Epithelial cell of proximal tubule (primary cell): ENCODE measurements at places on chromosomes 3 and 15. TPM values are rescaled to one million over a fixed set of nuclear protein-coding genes. Genes with fewer than 3 reads are reported as not detected.

The PRC1 gene
- 224 and 251 TPM in 2 replicates for total RNA-seq

The CAMK2N2 gene
- total RNA-seq: 0.22 and 0.35 TPM in 2 replicates

The ADCY5 gene
- total RNA-seq: 0.07 and 2.7 TPM in 2 replicates

The CLDN18 gene
- total RNA-seq: not detected in 2 replicates

The SUCLG2 gene
- total RNA-seq: 44.6 and 54.3 TPM in 2 replicates

The VGLL3 gene
- 7.9 and 9.9 TPM in 2 replicates for total RNA-seq

The P2RY13 gene
- total RNA-seq: not detected in 2 replicates

The FBXO45 gene
- total RNA-seq: 7.8 and 9.9 TPM in 2 replicates

DNA sequence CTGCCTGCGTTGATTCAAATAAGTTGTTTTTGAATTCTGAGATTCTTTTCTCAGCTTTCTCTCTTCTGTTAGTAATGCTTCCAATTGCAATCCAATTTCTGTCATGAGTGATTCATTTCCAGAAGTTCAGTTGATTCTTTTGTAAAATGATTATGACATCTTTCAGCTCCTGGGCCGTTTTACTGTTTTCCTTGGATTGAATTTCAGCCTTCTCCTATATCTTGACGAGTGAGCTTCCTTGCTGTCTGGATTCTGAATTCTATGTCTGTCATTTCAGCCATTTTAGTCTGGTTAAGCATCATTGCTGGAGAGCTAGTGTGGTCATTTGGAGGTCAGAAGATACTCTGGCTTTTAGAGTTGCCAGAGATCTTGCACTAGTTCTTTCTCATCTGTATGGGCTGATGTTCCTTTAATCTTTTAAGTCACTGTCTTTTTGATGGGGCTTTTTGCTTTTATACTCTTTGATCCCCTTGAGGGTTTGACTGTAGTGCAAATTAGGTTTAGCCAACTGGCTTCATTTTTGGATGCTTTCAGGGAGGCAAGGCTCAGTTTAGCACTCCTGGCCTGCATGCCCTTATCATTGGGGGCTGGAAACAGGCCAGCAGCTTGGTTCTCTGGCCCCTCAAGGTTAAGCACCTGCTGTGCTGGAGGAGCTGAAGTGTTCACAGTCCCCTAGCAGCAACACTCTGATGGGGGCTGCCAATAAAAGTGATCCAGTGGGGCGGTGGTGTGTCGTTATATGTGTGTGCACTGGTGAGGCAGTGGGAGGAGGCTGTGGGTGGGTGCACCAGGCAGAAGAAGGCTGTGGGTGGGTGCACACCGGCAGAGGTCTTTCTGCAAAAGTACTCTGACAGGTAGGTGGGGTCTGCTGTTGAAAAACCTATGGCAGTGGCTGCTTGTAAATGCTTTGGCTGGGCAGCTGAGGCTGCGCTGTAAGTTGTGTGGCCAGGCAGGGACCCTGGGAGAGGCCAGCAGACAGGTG is 51.2 kb downstream of the MCTP2 start:
- DNase-seq: no peak

- DNase-seq: no peak
Observed at GRCh38 chr15:74489518-74490338, 28.8 kb upstream of the UBL7 start.

- DNase-seq: no peak
Observed at GRCh38 chr15:34366271-34367065, 528 bp downstream of the LPCAT4 start.

- no peak for DNase-seq
Observed at GRCh38 chr3:60079076-60079475, 1029.3 kb upstream of the CFAP20DC start.

DNA sequence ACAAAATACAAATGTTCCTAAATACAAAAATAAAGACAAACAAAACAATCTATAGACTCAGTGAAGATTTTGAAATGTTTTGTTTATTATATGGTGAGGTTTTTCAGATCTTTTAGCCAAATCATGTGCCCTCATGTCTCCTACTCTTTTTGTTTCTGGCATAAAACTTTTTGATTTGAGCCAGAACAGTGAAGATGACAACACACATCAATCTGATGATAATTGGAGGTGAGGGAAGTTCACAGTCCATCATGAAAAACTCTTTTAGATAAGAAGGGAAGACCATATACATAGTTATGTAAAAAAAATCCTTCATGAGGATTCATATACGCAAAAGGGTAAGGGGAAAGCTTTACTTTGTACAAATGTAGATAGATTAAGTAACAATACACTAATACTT is 75.1 kb upstream of the OSBPL11 start:
- no peak for DNase-seq

- DNase-seq: no peak
Observed at GRCh38 chr3:118818386-118818785, 216.3 kb downstream of the IGSF11 start.

DNA sequence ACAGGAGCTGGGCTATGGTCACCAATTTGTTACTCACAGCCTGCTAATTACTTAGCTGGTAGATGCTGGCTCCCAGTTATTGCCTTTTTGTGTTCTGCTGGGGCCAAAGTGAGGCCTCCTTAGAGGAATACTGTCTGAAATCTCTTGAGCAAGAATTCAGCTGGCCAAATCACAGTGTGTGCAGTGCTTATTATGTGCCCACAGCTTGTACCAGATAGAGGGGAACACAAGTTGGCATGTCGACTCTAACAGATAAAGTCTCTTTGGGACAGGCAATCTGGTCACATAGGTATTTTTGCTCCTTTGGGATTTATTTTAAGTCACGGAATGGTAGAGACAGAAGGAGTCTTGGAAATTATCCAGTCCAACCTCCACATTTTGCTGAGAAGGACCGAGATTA is 6.3 kb upstream of the TMEM212 start:
- DNase-seq: no peak
